Activated CD8-positive, alpha-beta T cell treated with anti-CD3 and anti-CD28 coated beads, Interleukin-2, amount 10 ng/mL, durations not matched to agents 7 days and 5 days (primary cell): ENCODE measurements at places on chromosomes 7 and 10. TPM values are rescaled to one million over a fixed set of nuclear protein-coding genes. Genes with fewer than 3 reads are reported as not detected.

The NYAP1 gene
- not detected for total RNA-seq

- DNase-seq = peak; percentile 56
Observed at GRCh38 chr10:47261121-47261520, 38.9 kb upstream of the GDF10 start.

The PPP1R17 gene
- total RNA-seq = not detected

- DNase-seq = no peak
Observed at GRCh38 chr10:80452069-80452468, 2.0 kb upstream of the TSPAN14 start.

The KLF14 gene
- not detected for total RNA-seq

- no peak for DNase-seq
Observed at GRCh38 chr7:45563401-45563800, 10.8 kb upstream of the ADCY1 start.

DNA sequence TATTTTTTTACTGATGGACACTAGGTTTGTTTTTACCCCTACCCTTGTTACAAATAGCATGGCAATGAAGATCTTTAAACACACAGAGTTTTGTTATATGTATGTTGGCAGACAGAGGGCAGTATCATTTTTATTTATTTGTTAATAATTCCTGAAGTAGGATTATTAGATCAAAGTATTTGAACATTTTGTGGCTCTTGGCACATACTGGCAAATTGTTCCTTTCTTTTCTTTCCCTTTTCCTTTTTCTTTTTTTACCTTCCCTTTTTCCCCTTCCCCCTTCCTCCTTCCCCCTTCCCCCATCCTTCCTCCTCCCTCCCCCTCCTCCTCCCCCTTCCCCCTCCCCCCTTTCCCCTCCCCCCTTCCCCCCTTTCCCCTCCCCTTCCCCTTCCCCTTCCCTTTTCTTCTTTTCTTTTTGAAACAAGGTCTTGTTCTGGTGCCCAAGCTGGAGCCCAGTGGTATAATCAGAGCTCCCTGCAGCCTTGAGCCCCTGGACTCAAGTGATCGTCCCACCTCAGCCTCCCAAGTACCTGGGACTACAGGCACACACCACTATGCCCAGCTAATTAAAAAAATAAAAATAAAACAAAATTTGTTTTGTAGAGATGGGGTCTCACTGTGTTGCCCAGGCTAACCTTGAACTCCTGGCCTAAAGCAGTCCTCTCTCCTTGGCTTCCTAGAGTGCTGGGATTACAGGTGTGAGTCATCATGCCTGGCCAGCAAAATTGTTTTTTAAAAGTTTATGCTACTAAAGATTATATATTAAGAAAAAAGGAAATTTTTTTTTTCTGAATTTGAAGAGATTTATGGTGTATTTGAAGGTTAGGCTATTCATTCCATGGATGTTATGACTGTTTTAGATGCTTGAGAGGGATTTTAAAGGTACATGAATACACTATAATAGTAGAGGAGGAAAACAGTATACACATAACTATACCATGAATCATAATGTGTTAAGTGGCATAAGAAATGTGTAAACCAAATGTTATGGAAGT is 39.3 kb downstream of the SEPTIN7 start:
- DNase-seq = no peak

DNA sequence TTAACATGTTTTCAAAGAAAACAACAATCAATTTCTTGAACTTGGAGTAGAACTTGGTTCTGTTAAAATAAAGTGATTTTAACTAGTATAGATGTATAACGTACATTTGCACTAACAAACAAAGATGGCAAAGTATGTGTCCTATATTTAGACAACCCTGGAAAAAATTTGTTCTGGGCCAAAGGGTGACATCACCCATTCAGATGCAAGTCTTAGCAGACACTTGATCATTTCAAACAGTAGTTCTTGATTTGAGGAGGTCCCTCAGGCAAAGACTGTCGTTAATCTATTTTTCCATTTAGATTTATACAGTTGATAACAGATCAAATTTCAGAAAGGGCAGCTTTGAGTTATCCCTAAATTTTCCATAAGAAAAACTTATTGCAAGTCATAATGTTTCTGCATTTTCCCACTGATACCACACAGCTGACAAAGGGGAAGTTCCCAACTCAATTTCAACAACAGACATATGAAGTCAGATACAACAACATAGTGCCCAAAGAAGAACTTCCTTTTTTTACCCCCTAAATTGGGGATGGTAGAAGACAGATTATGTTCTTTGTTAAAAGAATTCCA is 5.2 kb downstream of the NMT2 start:
- DNase-seq = no peak

The MKI67 gene
- total RNA-seq = 356 TPM

The PDE6C gene
- total RNA-seq = not detected

DNA sequence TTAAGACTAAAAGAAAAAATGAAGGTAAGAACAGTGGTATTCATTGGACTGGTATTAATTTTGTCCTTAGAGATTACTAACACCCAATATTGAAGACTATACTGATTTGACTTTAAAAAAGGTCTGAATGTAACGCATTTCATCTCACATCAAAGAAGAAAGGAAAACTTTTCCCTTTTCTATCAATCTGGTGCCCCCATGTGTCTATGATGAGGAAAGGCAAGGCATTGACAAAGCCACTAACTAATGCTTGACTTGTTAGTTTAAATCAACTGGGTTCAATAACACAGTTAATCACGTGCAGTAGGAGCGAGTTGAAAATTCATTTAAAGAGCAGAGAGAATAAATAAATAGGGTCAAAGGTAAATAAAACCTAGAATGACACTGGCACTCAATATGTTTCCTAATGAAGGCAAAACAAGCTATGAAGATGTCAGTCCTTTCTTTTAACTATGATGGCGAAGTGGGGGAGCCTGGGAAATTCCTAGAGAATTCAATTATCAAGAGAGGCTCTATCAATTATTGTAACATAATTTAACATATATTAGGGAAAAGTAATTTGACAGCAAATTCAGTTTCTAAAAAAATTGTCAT is 180.9 kb downstream of the ANK3 start:
- no peak for DNase-seq

The FEZF1 gene
- not detected for total RNA-seq

The PAOX gene
- total RNA-seq = 6.5 TPM

DNA sequence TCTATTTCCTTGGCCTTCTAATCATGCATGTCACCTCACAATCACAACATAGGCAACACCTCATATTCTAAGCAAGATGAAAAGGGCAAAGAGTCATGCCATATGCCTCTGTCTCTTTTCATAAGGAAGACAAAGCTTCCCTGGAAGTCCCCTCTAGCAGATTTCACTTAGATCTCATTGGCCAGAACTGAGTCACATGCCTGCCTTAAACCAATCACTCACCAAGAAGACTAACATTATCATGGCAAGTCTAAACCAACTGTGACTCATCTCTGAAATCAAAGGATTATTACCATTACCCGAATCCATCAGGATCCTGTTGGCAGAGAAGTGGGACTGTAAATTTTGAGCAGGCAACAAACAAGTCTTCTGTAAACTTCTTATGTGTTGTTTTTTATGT is 27.8 kb downstream of the CAV1 start:
- DNase-seq = no peak

DNA sequence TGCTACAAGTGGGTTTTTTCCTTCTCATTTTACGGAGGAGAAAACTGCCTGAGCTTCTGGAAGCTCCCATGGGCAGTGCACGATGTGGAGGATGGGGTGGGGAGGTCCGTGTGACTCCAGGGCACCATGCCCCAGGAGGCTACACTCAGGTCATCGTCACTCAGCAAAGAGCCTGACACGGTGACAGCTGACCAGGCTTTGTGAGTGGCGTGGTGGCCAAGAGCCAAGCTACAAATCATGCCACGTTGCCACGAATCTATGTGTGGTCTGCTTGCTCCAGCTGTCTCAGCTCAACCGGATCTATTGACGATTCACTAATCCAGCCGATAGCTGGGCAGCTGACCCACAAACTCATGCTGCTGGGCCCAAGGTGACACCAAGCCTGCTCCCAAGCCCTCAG is 27.6 kb upstream of the C10orf71 start:
- DNase-seq = peak; percentile 15

GRCh38 chr10:96703358-96703757 is 17.0 kb downstream of the PIK3AP1 start:
- no peak for DNase-seq

GRCh38 chr7:48337012-48337621 is 165.9 kb downstream of the ABCA13 start:
- DNase-seq = no peak

The GSTO2 gene
- total RNA-seq = 0.94 TPM

The GJD4 gene
- total RNA-seq = not detected

- DNase-seq = peak; percentile 31
Observed at GRCh38 chr10:45580371-45581215, 92.0 kb downstream of the ZFAND4 start.

DNA sequence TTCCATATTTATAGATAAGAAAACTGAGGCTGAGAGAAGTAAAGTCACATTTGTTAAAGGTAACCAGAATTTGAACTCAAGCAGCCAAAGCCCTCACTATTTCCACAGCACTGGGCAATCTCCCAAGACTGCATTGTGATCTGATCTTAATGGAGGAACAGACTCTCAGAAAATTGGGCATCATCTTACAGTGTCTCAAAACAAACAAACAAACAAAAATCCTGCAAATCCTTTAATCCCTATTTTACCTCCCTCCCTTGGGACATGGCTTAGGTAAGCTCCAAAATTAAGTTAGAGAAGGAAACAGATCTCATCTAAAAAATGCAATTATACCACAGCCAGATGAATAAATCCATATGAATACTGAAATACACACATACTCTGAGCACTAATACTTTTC is 57.5 kb downstream of the FHIP2A start:
- no peak for DNase-seq

DNA sequence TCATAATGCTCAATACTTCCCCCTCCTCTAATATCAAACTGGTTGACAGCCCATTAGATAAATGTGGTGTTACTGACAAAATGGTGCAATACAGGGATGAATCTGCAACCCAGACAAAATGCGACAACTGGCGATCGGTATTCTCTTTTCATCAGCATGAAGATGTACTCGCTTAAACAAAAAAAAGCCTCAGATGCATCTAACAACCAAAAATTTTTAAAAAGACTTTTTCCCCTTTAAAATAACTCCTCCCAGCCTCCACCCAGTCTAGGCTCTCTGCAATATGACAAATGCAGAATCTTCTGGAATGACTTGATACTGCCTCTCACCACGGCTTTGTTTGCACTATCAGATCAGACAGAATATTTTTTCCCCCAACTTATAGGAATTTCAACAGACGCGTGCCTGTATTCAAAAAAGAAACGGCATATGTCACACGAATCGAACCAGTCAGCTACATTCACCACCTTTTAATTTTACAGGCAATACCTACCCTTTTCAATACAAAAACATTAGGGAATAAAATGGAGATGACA is 1.2 kb downstream of the YWHAG start:
- no peak for DNase-seq

The CDK5 gene
- total RNA-seq = 20.3 TPM

DNA sequence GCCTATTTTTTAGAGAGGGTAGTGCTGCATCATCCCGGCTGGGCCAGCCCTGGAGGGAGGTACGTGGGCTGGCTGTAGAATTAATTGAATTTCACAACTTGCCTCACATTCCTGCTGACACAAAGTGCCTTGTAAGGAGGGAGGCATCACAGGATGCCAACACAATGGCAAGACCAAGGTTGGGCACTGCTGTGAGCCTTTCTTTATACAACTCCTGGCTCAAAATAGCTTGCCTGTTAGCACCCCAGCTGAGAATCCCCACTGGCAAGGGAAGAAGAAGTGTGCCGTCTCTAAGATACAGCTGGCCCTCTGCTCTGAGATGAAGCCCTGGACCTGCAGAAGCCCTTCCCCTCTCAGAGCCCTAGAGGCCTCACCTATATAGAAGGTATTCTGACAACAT is 873.9 kb downstream of the GRID1 start:
- DNase-seq = no peak

- no peak for DNase-seq
Observed at GRCh38 chr10:77776487-77776886, 138.9 kb upstream of the KCNMA1 start.

DNA sequence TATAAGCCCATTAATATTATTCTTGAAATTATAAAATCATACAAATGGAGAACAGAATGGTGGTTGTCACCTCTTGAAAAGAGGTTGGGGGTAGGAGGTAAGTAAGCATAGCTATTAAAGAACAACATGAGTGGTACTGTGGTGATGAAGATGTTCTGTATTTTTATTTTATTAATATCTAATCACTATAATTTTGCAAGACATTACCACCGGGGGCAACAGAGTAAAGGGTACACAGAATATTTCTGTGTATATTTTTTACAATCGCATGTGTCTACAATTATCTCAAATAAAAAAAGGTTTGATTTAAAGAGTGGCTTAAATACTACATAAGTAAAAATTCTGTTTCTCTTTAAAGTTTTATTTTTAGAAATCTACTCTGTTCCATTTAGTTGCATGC is 557.8 kb downstream of the NXPH1 start:
- no peak for DNase-seq

The CYCS gene
- total RNA-seq = 157 TPM

DNA sequence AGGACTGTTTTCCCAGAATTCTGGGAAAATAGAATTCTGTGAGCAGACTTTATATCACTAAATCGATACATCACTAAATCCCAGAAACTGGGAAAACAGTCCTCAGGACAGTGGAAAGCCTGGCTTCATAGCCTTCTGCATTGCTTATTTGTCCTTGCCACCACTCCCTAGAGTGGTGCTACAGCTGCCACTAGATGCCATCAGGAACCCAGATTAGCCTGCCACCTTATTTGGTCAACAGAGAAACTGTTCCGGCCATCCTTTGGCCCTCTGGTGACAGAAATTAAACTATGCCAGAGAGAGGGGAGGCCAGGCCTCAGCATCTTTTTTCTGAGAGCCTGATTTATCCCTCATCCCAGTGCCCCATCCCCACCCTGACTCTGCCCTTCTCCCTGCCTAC is 19.6 kb upstream of the NFKB2 start:
- no peak for DNase-seq

- DNase-seq = no peak
Observed at GRCh38 chr10:43204042-43204942, 62.6 kb downstream of the RASGEF1A start.

- peak; percentile 50 for DNase-seq
Observed at GRCh38 chr10:122648599-122649428, 50.8 kb downstream of the C10orf120 start.

DNA sequence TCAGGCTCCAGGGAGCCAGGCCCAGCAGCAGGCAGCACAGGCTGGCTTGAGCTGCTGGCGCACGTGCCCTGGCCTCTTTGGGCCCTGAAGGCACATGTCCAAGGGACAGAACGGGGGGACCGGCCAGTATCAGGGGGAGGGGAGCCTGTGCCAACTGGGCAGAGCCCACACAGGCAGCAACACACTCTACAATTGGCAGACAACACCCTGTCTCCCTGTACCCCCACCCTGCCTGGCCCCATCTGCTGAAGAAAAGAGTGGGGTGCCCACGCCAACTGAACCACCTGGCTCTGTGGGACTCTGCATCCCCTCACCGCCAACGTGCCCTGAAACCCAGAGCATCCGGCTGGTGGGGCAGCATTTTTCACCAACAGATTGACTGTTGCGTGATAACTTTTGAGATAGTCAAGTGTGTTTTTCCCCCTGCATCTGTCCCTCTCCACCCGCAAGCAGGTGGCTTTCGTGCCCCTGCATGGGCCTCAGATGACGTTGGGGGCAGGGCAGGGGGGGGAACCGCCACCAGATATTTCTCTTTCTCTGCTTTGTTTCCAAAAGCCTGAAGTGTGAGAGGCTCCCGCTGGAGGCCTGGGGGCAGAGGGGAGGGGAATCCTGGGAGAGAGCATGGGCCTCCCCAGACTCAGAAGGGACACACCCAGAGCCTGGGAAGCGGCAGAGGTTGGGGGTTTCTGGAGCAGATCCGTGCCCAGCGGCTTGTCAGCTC is 21.8 kb downstream of the SLIT1 start:
- no peak for DNase-seq

GRCh38 chr10:57791546-57791945 is 476.1 kb downstream of the IPMK start:
- DNase-seq = no peak

The PAPOLB gene
- total RNA-seq = not detected
